A673 (cell line): ENCODE measurements at places on chromosomes 12 and 14. TPM values are rescaled to one million over a fixed set of nuclear protein-coding genes. Genes with fewer than 3 reads are reported as not detected.

The SOAT2 gene
- not detected in 2 replicates for total RNA-seq

The COX14 gene
- total RNA-seq = 25.4 and 28.7 TPM in 2 replicates

The SOS2 gene
- total RNA-seq = 20.3 and 22.9 TPM in 2 replicates

The GPR137C gene
- total RNA-seq = 2.4 and 2.8 TPM in 2 replicates

The PPM1H gene
- 0.04 and 0.35 TPM in 2 replicates for total RNA-seq

The LRRK2 gene
- total RNA-seq = 3.1 and 3.4 TPM in 2 replicates

The TAS2R8 gene
- not detected in 2 replicates for total RNA-seq

DNA sequence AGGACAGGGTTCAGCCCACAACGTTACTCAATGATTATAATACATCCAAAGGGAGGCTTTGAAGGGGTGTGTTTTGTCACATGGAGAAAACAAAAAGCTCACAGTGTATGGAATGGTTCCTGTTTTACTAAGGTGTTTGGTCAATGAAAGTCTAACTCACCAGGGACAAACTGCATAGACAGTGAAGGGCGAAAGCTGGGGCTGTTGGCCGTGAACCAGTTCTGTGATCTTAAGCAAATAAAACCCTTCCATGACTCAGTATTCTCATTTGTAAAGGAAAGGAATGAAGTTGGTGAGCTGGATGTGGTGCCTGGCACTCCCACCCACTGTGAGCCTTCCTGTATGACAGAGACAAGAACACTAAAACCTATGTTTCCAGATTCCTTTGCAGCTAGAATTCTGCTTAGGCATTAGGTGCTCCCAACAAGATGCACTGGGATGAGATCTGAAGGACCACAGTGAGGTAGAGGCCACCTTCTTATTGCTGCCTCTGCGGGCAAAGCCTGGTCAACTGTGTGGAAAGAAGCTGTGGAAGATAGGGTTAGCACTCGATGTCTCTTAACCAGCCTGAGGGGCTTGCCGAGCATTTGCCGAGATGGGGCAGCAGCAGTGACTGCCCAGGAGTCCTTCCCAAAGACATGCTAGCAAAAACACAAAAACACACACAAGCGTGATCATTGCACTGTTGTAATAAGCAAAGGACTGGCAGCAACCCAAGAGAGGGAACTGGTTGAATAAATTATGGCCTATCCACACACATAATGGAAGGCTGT is 48.5 kb downstream of the VCPKMT start:
- H3K4me1 ChIP-seq = peaks cover 5% of the 10 kb centered on the region
- DNase-seq = peak; percentile 57
- H3K27me3 ChIP-seq = no peaks in the 10 kb centered on the region
- H3K36me3 ChIP-seq = no peaks in the 10 kb centered on the region

DNA sequence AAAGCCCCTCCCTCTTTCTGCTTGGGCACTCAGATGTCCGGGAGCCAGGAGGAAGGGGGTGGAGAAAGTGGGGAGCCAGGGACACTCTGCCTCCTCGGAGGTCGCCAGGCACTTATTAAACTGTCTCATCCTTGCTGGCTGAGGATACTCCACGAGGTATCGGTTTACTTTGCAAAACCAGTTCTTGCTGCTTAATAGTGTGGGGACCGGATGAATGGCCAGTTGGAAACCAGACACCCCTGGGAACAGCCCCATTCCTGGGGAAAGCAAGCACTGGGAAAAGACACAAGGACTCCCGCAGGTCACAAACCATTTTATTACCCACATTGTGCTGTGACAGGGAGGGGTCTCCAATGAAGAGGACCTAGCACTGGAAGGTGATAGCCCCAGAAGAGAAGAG is 34.2 kb downstream of the CCDC88C start:
- no peaks in the 10 kb centered on the region for H3K36me3 ChIP-seq
- no peak overlapping the region for H3K4me3 ChIP-seq
- no peak overlapping the region for H3K27ac ChIP-seq
- no peaks in the 10 kb centered on the region for H3K27me3 ChIP-seq
- no peak for DNase-seq
- H3K4me1 ChIP-seq = peaks cover 39% of the 10 kb centered on the region

GRCh38 chr14:75230140-75230792 is 48.4 kb upstream of the FOS start:
- H3K36me3 ChIP-seq = no peaks in the 10 kb centered on the region
- H3K27ac ChIP-seq = peak overlapping the region; percentile 71
- H3K4me3 ChIP-seq = no peak overlapping the region
- peak; percentile 80 for DNase-seq
- H3K27me3 ChIP-seq = no peaks in the 10 kb centered on the region

DNA sequence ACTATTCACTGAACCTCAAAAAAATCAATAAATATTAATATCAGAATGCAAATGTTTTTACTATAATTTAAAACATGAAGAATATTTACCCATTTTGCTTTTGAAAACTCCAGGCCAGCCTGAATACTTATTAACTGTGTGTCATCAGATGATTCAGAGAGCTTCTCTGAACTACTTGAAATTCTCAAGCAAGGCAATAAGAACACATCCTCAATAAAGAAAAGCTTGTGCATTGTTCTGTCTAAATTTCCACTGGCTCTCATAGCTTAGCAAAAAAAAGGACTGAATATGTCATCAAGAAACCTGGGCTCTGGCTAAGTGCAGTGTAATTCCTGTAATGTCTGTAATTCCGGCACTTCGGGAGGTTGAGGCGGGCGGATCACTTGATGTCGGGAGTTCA is 194.1 kb downstream of the BTG1 start:
- H3K4me1 ChIP-seq = no peaks in the 10 kb centered on the region
- no peaks in the 10 kb centered on the region for H3K27me3 ChIP-seq
- no peak overlapping the region for H3K4me3 ChIP-seq
- H3K36me3 ChIP-seq = no peaks in the 10 kb centered on the region
- no peak overlapping the region for H3K27ac ChIP-seq
- no peak for DNase-seq

DNA sequence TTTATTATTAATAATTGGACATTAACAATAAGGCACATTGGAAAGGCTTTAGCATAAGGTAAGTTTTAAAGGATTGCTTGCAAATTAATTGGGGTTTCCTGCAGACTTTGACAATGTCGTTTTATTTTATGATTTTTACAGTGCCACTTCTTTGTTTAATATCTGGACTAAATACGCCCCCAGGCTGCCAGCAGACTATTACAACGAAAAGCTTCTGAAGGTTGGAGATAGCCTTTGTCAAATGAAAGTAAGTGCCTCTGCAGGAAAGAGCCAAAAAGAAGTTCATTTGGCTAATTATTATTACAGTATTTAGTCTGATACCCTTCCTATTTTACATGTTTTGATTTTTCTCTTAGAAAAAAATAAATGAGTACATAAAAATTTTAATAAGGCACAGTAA is 11.3 kb downstream of the CFAP54 start:
- DNase-seq = peak; percentile 50
- H3K4me1 ChIP-seq = peaks cover 11% of the 10 kb centered on the region
- no peak overlapping the region for H3K4me3 ChIP-seq
- no peaks in the 10 kb centered on the region for H3K36me3 ChIP-seq

- no peak for DNase-seq
- H3K27me3 ChIP-seq = no peaks in the 10 kb centered on the region
- peaks cover 22% of the 10 kb centered on the region for H3K4me1 ChIP-seq
Observed at GRCh38 chr12:108800591-108800990, 56.8 kb downstream of the SSH1 start.

- H3K36me3 ChIP-seq = no peaks in the 10 kb centered on the region
- H3K27me3 ChIP-seq = peaks cover 8% of the 10 kb centered on the region
- no peak overlapping the region for H3K4me3 ChIP-seq
- no peak overlapping the region for H3K27ac ChIP-seq
Observed at GRCh38 chr12:5503774-5504173, 71.9 kb downstream of the NTF3 start.

DNA sequence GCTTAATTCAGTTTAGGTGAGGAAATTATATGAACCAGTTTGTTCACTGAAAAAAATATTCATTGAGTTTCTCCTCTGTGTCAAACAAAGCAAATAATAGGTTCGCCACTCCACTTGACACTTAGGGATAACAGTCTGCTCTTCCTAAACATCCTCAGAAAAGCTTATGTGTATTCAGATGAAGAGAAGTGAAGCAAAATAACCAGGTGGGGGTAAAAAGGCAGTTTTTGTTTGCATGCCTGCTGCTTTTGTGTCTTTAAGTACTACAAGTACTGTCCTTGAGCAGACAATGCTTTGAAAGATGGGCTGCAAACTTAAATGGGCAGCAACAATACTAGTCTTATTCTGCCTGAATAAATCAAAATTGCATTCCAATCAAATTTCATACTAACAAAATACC is 910.7 kb upstream of the MDGA2 start:
- no peak overlapping the region for H3K27ac ChIP-seq
- H3K4me3 ChIP-seq = no peak overlapping the region
- no peak for DNase-seq

GRCh38 chr12:54298904-54299303 is 1.9 kb downstream of the NFE2 start:
- H3K4me1 ChIP-seq = no peaks in the 10 kb centered on the region
- peaks cover 6% of the 10 kb centered on the region for H3K27me3 ChIP-seq
- H3K27ac ChIP-seq = no peak overlapping the region
- no peak overlapping the region for H3K4me3 ChIP-seq

DNA sequence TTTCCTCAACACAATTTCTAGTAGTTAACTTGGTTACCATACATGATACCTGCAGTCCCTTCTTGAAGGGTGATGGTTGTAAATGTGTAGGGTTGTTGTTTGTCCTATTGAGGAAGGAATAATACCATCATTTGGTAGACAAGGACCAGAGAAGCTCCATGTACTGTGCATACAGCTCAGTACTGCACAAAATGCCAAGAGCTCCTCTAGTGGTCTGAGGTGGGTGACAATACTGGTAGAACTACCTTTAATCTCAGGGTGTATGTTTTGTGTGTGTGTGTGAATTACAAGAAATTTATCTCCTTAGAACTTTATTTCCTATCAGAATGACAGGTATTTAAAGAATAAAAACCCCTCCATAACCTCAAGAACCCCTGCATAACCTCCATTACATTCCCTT is 575.3 kb downstream of the TMTC2 start:
- H3K4me1 ChIP-seq = no peaks in the 10 kb centered on the region
- no peaks in the 10 kb centered on the region for H3K36me3 ChIP-seq
- H3K4me3 ChIP-seq = no peak overlapping the region
- H3K27ac ChIP-seq = no peak overlapping the region
- peak; percentile 8 for DNase-seq

DNA sequence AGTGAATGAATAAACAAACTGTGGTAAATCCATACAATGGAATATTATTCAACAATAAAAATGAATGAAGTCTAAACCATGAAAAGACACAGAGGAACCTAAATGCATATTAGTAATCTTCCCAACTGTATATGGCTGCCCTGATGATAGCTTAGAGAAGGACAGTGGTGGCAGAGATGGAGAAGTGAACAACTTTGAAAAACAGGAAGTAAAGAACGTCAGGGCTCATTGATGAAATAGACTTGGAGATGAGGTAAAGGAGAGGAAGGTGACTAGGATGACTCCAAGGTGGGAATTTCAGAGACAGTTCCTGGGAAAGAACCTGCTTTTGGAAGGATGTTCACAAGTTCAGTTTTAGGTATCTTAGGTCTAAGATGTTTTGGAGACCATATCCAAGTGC is 36.3 kb upstream of the NT5DC3 start:
- H3K4me3 ChIP-seq = no peak overlapping the region
- H3K27ac ChIP-seq = no peak overlapping the region
- DNase-seq = no peak

DNA sequence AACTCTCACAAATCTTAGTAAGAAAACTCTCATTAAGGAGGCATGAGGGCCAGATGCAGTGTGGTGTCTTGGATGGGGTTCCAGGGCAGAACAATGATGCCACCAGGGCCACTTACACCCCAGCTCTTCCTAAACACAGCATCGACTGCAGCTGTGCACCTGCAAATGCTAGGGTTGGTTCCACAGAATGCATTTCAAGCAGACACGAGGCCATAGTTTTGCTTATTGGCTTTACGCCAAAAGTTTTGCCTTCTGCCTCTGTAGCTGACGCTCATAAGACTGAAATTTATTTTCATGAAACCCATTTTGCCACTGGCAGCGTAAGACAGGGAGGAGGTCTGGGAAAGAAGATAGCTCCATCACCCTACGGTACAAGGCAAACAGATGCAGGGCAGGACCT is 179.0 kb downstream of the RIMBP2 start:
- H3K36me3 ChIP-seq = no peaks in the 10 kb centered on the region
- no peak overlapping the region for H3K4me3 ChIP-seq
- H3K27ac ChIP-seq = no peak overlapping the region
- no peaks in the 10 kb centered on the region for H3K4me1 ChIP-seq

- no peak overlapping the region for H3K27ac ChIP-seq
- H3K27me3 ChIP-seq = no peaks in the 10 kb centered on the region
- DNase-seq = no peak
- no peak overlapping the region for H3K4me3 ChIP-seq
Observed at GRCh38 chr12:84986586-84986985, 49.5 kb downstream of the TSPAN19 start.
